HT1080 (cell line): ENCODE measurements at places on chromosomes 6 and 20. TPM values are rescaled to one million over a fixed set of nuclear protein-coding genes. Genes with fewer than 3 reads are reported as not detected.

Gene TRIM40
- not detected in 2 replicates for total RNA-seq

GRCh38 chr6:144718431-144718830 is 433.3 kb downstream of the UTRN start:
- peak; percentile 56 for DNase-seq

Gene OPRM1
- total RNA-seq, result not detected in 2 replicates

- DNase-seq, result peak; percentile 58
Observed at GRCh38 chr6:74609871-74610270, 596.0 kb downstream of the COL12A1 start.

Gene PPP1R3G
- 0.13 TPM in 1 of 2 replicates, not detected in the other for total RNA-seq

DNA sequence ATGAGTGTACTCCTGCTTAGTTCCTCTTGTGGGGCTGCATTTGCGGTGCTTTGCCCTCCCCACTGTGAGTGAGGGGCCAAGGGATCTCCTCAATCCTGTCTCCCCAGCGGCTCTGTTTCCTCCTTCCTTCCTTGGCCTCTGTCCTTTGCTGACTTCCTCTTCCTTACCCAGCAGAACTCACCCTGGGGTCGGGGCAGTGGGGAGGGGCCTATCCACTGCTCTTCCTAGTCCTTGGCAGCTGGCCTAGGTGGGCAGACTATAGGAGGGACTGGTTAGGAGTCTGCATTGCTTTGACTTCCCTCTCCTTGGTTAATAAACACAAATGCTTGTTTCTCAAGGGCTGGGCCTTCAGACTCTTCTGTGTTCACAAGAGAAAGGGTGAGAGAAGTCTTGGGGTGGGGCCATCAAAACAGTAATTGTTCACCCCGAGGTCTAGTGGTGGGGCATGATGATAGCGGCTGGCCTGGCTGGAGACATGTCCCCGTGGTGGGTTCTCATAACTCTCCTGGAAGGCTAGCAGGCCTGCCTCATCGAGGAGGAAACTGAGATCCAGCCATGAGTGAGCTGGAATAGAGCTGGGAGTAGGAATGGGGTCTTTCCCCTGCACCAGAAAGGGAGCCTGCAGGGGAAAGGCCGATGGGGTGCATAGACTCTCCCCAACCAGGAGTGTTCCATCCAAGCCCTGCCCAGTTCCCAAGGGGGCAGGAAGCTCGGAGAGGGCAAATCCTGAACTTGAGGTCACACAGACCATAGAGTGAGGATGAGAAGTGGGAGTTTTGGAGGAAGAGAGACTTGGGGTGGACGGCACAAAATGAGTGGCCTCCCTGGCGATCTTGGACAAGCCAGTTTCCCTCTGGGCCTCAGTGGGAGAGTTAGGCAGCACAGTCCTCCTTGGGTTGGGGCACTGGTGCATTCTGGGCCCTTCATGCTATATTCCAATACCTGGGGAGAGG is 12.7 kb downstream of the FAM110A start:
- DNase-seq, result no peak

- DNase-seq, result no peak
Observed at GRCh38 chr6:111423960-111424846, 58.8 kb downstream of the REV3L start.

Gene DOK5
- total RNA-seq, result 0.31 TPM in 1 of 2 replicates, not detected in the other

GRCh38 chr6:24323632-24324337 is 34.1 kb downstream of the DCDC2 start:
- no peak for DNase-seq

- no peak for DNase-seq
Observed at GRCh38 chr6:167733740-167734661, 92.7 kb upstream of the AFDN start.

GRCh38 chr20:53133125-53133524 is 161.0 kb downstream of the TSHZ2 start:
- no peak for DNase-seq

DNA sequence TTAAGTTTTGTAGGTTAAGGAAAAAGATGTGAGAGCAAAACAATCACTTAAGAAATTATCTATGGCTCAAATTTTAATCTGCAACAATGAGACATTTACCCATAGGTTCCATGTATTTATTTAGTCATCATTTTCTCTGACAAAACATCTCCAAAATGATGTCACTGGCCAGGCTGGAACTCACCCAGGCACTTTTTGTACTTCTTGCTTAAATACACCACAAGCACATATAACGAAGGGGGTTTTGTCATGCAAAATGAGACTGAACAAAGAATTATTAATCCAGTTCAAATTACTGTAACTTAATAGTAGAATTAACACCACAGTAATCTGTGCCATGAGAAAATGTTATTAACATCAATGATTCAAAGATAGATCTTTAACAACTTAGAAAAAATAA is 200.5 kb downstream of the PTPRK start:
- DNase-seq, result no peak

Gene NRSN1
- total RNA-seq, result not detected in 2 replicates

DNA sequence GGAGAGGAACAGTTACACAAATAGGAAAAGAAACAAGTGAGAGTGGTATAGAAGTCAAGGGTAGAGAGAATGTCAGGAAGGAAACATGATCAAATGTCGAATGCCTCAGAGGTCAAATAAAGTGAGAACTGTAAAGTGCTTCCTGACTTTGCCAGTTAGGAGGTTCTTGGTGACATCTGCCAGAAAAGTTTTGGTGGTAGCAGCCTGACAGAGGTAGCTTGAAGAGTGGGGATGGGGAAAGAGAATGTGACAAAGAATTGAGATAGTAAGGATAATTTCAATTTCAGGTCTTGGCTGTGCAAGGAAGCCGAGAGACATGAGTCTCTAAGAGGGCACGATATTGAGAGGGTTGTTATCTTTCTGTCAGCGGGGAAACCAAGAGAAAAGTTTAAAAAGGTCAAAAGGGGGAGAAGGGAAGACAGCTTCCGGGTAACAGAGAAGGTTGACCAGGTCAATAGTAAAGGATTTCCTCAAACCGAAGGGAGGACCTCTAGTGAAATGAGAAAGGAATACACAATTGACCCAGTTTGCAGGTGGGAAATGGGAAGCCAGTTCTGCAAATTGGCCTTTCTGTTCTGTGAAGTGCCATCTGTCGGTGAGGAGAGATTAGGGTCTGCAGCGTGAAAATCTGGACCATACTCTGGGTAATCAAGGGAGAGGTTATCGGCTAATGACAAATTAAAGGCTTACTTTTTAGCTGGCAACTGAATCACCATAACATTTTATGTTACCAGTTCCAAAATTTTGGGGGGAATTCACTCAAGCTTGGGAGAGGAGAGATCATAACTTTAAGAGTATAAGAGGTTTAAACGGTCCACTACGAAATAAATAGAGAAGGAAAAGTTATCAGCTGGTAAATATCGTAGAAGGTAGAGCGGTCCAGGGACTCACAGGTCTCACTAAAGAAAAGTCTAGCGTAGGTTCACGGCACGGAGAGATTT is 973 bp upstream of the BRD2 start:
- peak; percentile 77 for DNase-seq

- no peak for DNase-seq
Observed at GRCh38 chr6:136084403-136084802, 165.7 kb downstream of the MTFR2 start.

DNA sequence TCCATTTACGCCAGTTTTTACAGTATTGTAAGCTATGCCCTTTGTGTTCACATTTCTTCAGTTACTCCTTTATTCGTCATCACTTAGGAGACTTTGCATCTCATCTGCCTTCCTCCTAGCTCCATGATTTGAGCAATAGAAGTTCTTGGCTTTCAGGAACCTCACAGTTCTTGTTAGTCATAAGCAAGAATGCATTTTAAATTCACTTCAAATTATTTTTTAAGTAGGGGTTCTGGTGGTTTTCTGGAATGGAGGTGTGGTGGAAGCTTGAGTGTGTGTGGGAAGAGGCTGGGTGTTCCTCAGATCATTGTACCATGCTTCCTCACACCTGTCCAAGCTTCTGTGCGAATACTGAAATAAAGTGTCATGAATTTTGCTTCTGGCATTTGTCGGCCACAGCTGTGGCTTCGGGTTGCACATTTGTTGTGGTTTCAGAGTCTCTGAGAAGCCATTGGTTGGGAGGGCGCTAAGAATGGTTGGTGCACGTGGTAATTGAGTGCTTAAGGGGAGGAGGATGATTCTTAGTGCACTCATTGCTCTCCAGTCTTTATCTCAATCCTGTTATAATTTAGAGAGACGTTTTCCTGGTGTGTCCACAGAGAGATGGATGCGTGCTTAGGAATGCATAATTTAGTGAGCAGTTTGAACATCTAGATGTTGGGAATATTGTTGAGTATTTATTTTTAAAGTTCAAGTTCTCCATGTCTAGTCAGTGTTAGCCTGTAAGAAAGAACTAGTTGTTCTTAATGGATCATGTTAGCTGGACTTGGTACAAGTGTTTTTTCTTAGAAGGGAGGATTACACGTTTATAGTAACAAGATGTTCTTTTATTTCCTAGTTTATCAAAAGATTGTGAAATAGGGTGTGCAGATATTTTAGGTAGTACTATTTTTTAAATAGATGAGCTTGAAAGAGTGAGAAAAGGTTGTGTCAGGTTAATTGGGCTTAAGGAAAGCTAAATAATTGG is 31.9 kb downstream of the FOXO3 start:
- peak; percentile 71 for DNase-seq

GRCh38 chr20:62805155-62805710 is 598 bp downstream of the OGFR start:
- no peak for DNase-seq

- no peak for DNase-seq
Observed at GRCh38 chr6:87181903-87182302, 26.5 kb downstream of the ZNF292 start.

- peak; percentile 4 for DNase-seq
Observed at GRCh38 chr20:42295592-42295991, 677.4 kb upstream of the CHD6 start.

DNA sequence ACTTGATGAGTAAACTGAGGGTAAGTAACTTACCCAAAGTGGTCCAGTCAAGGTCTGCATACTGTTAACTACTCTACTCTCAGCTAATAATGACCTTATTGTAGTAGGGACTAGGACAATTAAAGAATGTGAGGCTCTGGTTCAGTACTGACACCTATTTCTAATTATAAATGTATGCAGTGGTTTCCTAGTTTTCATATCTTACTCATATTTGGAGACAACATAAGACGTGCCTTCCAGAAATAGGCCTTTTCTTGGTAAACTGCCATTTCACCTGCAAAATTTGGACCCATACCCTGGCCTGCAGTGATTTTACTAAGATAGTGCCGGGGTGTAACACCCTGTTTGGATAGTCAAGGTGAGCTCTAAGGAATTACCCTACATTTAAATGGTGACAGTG is 24.7 kb downstream of the GJA1 start:
- DNase-seq, result no peak

GRCh38 chr6:24974182-24975171 is 38.7 kb upstream of the RIPOR2 start:
- DNase-seq, result no peak

- peak; percentile 15 for DNase-seq
Observed at GRCh38 chr20:41046716-41047115, 18.1 kb downstream of the TOP1 start.

GRCh38 chr6:38634518-38634917 is 5.2 kb downstream of the BTBD9 start:
- DNase-seq, result peak; percentile 6

Gene PRKN
- 0.27 TPM in 1 of 2 replicates, not detected in the other for total RNA-seq

GRCh38 chr6:3905945-3906845 is 57.0 kb downstream of the FAM50B start:
- no peak for DNase-seq

- no peak for DNase-seq
Observed at GRCh38 chr6:2632368-2632767, 118.4 kb downstream of the MYLK4 start.

GRCh38 chr20:57202309-57202708 is 64.1 kb downstream of the BMP7 start:
- no peak for DNase-seq

- no peak for DNase-seq
Observed at GRCh38 chr20:54344832-54345231, 130.6 kb upstream of the DOK5 start.
